ENCODE measurements at places on chromosomes 12 and 14. TPM values are rescaled to one million over a fixed set of nuclear protein-coding genes. Genes with fewer than 3 reads are reported as not detected.
A peak's percentile ranks its signal among the peaks of the same experiment; 100 is the strongest.

SFSWAP gene
- 50.4 TPM for total RNA-seq

DNA sequence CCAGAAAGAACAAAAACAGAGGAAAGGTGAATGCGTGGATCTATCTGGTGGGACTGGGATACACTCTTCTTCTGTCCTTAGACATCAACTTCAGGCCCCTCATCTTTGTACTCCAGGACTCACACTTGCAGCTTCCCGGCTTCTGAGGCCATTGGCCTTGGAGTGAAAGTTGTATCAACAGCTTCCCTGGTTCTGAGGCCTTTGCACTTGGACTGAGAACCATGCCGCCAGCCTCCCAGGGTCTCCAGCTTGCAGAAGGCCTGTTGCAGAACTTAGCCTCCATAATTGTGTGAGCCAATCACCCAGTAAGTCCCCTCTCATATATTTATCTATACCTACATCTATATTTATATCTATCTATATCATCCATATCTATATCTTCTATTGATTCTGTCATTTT, 218.4 kb downstream of the SOX5 start:
- H3K36me3 ChIP-seq = no peaks in the 10 kb centered on the region
- no peaks in the 10 kb centered on the region for H3K27me3 ChIP-seq
- no peak for DNase-seq
- H3K4me3 ChIP-seq = no peak overlapping the region

DNA sequence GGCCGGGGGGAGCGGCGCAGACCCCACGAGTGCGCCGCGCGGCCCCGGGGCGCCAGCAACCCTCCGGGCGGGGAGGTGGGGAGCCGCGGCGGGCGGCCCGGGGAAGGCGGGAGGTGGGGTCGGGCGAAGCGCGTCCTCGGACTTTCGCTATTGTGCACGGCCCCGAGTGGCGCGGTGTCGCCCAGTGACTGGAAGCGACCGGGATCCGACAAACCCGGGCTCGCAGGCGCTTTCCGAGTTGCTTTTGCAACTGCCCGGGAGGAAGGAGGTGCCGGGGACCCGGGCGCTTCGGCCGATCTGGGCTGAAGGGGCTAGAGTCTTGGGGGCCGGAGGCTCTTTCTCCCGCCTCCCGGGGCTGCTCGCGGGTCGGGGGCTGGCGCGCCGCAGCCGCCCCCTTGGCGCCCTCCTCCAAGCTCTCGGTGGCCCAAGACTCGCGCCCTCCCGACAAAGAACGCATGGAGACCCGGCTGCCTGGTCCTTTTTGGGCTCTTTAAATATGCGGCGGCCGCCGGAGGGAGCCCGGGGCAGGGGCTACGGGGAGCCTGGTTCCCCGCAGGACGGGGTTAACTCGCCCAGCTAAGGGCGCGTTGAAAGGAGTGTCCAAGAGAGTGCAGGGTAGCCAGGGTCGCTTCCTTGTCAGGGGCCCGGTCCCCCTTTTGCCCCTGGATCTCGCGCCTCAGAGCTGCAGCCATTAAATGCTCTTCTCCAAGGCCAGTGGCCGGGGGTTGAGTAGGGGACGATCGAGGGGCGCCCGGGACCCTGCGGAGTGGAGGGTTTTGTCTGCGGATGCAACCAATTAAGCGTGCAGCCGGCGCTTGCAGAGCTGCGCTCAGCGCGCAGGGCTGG, 1.4 kb downstream of the HMGA2 start:
- no peaks in the 10 kb centered on the region for H3K27me3 ChIP-seq
- DNase-seq = no peak
- H3K4me1 ChIP-seq = peaks cover 82% of the 10 kb centered on the region
- peak overlapping the region; percentile 100 for H3K27ac ChIP-seq

GRCh38 chr12:90858252-90858651, 96.7 kb downstream of the CCER1 start:
- H3K4me1 ChIP-seq = no peaks in the 10 kb centered on the region
- no peak for DNase-seq
- no peaks in the 10 kb centered on the region for H3K27me3 ChIP-seq
- H3K4me3 ChIP-seq = no peak overlapping the region
